ENCODE measurements at places on chromosomes 12 and 14.

- no peak for DNase-seq
These were observed 71.0 kb downstream of the NPAS3 start for GRCh38 chr14:33009673-33010072.

- DNase-seq = no peak
These were observed 90.8 kb downstream of the TBX5 start for GRCh38 chr12:114314974-114315720.

DNA sequence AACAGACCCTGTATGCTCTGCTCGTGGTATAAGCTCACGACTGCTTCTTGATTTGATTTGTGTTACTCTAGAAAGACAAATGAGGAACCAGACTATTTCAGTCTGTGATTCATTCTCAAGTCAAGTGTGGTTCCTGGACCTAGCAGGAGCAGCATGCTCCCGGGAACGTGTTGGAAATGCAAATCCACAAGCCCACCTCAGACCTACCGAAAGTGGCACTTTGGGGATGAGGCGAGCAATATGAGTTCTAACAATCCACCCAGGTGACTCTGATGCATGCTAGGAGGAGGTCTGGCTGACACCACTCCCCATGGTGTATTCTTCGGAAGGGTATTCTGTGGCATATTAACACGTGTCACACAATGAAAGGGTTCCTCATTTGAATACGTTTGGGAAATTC is 59.5 kb upstream of the TMX1 start:
- no peak for DNase-seq

DNA sequence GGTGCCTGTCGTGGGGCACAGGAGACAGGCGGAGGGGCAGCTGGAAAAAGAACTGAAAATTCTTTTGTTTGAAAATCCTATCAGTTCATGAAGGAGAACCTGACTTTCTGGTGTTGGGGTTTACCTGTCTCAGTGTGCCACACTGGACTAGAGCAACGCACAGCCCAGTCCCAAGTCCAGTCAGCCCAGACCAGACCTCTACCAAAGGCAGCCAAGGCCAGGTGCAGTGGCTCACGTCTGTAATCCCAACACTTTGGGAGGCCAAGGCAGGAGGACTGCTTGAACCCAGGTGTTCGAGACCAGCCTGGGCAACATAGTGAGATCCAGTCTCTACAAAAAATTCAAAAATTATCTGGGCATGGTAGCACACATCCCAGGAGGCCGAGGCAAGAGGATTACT is 4.6 kb downstream of the CCDC85C start:
- DNase-seq = no peak

GRCh38 chr12:51075390-51075789 is 8.0 kb downstream of the CSRNP2 start:
- DNase-seq = no peak

GRCh38 chr12:62737188-62737587 is 197.8 kb downstream of the PPM1H start:
- no peak for DNase-seq

- no peak for DNase-seq
These were observed 78.0 kb downstream of the DERA start for GRCh38 chr12:15988983-15989755.

GRCh38 chr12:92735131-92735721 is 32.4 kb downstream of the PLEKHG7 start:
- peak; percentile 97 for DNase-seq

DNA sequence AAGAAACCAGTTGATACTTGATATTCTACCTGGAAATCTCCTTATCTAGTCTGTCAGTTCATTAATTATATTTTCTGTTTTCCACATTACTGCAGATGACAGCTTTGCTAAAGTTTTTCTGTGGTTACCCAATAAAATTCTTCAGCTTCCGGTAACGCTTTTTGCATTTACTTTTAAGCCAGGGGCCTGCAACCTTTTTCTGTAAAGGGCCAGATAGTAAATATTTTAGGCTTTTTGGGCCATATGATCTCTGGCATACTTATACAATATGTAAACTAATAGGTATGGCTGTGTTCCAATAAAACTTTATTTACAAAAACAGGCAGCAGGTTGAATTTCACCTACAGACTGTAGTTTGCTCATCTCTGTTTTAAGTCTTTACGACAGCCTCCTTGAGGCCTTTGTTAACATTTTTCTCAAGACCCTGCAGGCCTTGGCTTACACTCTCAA is 48.3 kb downstream of the SPATS2 start:
- no peak for DNase-seq

GRCh38 chr12:71636704-71637115 is 26.9 kb downstream of the ZFC3H1 start:
- peak; percentile 67 for DNase-seq

GRCh38 chr12:55816881-55817344 is 611 bp downstream of the SARNP start:
- no peak for DNase-seq

DNA sequence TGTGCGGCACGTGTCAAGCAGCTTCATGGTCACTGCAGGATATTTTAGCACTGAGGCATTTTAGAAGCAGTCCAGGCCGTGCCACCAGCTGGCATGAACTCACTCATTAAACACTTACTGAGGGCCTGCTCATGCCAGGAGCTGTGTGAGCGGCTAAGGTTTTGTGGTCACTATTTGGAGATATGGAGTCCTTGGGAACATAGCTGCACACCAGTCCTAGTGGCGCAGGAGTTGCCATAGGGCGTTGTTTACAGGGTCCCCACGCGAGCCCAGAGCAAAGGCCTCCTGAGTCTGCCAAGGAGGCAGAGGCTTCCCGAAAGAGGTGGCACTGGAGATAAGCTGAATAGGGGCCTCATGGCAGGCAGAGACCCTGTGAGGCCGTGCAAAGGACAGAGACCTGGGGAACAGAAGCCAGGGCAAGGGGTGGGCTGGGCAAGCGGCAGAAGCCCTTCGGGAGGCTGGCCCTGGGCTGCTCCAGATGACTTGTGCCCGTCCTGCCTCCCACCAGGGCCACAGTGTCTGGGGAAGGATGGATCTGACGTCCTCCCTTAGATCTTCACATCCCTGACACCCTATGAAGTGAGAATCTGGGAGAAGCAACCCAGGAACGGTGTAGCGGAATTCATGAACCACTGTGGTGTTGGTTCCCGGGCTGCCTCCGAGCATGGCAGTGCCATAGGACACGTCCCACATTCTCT is 38.9 kb downstream of the SFSWAP start:
- no peak for DNase-seq

GRCh38 chr12:106736051-106736957 is 38.2 kb upstream of the RIC8B start:
- DNase-seq = no peak

GRCh38 chr14:70707138-70708038 is 65.7 kb downstream of the TTC9 start:
- peak; percentile 85 for DNase-seq

DNA sequence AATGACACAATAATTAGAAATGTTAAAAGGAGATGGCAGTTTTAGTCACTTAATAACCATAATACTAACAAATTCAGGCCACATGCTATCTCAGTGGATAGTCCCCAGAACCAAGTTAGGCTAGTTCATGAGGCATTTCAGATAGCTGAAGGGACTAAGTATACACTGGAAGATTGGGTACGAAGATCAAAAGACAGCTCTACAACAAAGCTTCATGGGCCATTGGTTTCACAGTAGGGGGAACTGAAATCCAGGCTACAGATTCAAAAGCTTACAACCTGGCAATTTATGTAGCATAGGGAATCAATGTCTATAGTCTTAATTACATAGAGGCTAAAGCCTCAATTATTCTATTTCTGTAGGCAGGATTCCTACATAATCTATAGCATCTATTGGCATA is 343.0 kb downstream of the RGS6 start:
- no peak for DNase-seq

DNA sequence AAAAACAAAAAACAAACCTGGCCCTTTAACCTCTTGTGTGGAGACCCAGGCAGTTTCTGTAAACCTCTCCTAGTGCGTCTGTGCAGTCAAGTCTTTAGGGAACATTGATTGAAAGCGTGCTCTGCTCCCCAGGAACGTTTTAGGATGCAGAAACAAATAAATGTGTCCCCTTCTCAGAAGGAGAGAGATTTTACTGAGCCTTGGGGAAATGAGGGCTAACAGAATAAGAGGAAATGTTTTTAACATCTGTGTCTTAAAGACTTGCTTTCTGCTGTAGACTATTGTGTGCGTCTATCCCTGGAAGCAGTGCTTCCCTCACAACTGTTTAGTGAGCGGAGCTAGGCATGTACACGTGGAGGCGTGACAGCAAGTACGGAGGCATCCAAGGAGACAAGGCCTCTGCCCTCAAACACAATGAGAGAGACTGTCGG is 54.3 kb downstream of the TECPR2 start:
- no peak for DNase-seq

- peak; percentile 42 for DNase-seq
These were observed 47.1 kb downstream of the BCAT1 start for GRCh38 chr12:24901576-24902461.

GRCh38 chr12:12442548-12443071 is 85.7 kb downstream of the BORCS5 start:
- DNase-seq = peak; percentile 77

GRCh38 chr12:27424631-27425230 is 21.8 kb upstream of the SMCO2 start:
- DNase-seq = peak; percentile 75

DNA sequence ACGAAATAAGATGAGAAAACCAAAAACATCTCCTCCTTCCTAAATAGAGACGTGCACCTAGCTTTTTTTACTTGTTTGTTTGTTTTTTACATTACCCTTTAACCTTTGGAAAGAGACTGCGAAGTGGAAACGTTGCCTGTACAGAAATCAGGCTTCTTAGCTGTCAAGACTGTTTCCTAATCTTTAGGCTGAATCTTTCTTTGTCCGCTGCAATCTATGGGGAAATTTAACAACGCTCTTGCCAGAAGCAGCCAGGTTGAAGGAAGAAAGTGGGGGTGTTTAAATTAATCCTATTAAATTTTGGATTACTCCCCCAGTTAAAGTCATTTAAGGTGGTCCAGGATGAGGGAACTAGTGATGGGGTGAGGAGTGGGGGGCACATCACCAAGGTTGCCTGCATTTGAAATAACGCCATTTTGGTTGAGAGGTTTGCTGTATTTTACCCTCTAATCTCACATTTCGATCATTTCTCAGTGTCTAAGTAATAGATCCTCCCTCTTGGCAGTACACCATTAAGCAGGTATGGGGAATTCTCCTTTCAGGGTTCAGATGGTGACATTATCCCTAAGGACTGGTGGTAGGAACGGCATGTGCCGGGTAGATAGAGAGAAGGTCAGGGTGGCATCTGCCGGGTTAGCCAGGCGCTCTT is 2.6 kb downstream of the FLRT2 start:
- DNase-seq = no peak

GRCh38 chr12:10243818-10244520 is 31.3 kb downstream of the GABARAPL1 start:
- no peak for DNase-seq

Data from astrocyte of the spinal cord (primary cell).